Stimulated activated effector memory CD8-positive, alpha-beta T cell treated with anti-CD3 and anti-CD28 coated beads, Interleukin-12 subunit alpha, Interleukin-12 subunit beta, amount 100 ng/mL, for 72 hours (primary cell): ENCODE measurements at places on chromosomes 1 and 21.

GRCh38 chr1:32754317-32755097, 51.9 kb upstream of the SYNC start:
- DNase-seq: no peak

GRCh38 chr1:150836129-150836773, 28.2 kb upstream of the CTSK start:
- DNase-seq: no peak

GRCh38 chr1:6591222-6591621, 11.4 kb downstream of the ZBTB48 start:
- DNase-seq: no peak

GRCh38 chr21:38227401-38227800, 29.4 kb upstream of the KCNJ15 start:
- DNase-seq: no peak

DNA sequence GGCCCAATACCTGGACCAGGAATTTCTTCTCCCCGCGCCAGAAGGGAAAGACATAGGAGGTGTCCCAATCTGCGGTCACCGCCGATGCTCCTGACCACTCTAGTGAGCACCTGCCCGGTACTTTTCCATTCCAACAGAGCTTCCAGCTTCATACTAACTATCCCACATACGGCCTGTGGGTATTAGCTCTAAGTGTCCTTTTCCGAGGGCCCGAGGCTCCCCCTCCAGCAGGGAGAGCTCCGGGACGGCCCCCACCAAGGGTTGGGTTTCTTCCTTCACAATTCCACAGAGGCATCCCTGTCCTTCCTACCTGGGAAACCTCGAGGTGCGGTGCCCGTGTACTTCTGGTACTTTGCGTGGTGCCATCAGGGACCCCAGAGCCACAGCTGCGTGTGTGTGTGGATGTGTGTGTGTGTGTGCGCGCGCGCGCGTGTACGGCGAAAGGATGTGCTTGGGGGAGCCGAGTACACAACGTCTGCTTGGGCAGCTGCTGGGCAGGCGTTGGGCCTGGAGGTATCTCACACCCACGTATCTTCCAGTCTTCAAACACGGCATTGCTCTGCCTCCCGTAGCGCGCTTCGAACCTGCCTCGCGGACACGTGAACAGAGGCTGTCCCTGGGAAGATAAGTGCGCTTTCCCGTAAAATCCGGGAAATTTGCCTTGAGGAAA, 2.4 kb upstream of the SIM2 start:
- DNase-seq: no peak

DNA sequence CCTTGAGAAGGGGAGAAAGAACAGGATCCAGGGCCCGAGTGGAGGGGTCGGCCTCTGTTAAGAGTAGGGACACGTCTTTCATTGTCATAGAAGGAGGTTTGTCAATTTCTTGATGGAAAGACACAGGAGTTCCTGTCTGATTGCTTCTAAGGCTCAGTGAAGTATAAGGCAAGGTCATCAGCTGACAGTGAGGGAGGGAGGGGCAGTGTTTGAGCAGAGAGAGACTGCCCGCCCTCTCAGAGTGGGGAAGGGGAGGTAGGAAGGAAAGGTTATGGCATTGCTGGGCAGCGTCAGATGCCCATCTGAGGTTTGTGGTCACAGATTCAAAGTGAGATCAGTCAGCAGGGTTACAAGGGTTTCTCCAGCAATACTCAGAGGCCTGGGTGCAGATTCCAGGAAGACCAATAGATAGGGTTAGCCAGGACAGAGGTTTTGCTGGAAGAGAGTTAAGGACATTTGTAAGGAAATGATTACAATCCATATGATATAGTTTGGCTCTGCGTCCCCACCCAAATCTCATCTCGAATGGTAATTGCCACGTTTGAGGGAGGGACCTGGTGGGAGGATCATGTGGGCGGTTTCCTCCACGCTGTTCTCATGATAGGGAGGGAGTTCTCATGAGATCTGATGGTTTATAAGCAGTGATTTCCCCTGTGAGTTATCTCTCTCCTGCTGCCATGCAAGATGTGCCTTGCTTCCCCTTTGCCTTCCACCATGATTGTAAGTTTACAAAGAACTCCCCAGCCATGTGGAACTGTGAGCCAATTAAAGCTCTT, 127.2 kb upstream of the GJB5 start:
- no peak for DNase-seq

GRCh38 chr1:154386643-154387352, 18.3 kb upstream of the IL6R start:
- peak; percentile 65 for DNase-seq
